Stimulated activated CD4-positive, alpha-beta T cell treated with anti-CD3 and anti-CD28 coated beads, Interleukin-4, amount 100 ng/mL, for 1 hour (primary cell): ENCODE measurements at places on chromosomes 3 and 15.
A peak's percentile ranks its signal among the peaks of the same experiment; 100 is the strongest.

- DNase-seq: no peak
Measured at GRCh38 chr3:150040097-150040496, 69.4 kb upstream of the PFN2 start.

- no peak for DNase-seq
Measured at GRCh38 chr3:13608969-13609725, 60.2 kb downstream of the FBLN2 start.

DNA sequence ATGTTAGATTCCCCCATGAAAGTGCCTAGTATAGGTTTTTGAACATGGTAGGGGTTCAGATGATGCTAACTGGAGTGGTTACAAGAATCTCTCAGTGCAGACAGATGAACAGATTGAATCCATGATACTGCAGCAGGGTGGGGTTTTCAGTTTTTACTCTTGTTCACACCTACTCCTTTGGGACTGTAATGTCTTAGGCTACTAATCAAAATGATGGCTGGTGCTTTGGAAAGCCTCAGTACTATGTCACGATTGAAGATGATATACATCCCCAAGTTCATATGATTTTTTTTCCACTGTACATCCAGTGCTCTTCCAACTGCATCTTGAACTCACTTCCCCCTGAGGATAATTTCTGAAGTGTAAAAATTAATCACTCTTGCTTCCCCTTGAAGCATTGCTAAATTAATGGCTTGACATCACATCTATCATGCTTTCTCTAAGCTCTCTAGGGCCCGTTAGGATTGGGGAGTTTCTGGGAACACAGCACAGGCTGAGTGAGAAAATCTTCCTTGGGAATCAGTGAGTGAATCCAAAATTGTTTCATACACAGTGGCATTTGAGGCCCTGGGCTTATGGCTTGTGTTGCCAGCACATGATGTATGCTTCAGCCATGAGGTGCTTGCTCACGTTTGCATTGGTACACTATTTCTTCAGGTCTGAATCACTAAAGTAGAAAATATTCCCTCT lies 115.0 kb upstream of the TPRG1 start:
- DNase-seq: no peak

DNA sequence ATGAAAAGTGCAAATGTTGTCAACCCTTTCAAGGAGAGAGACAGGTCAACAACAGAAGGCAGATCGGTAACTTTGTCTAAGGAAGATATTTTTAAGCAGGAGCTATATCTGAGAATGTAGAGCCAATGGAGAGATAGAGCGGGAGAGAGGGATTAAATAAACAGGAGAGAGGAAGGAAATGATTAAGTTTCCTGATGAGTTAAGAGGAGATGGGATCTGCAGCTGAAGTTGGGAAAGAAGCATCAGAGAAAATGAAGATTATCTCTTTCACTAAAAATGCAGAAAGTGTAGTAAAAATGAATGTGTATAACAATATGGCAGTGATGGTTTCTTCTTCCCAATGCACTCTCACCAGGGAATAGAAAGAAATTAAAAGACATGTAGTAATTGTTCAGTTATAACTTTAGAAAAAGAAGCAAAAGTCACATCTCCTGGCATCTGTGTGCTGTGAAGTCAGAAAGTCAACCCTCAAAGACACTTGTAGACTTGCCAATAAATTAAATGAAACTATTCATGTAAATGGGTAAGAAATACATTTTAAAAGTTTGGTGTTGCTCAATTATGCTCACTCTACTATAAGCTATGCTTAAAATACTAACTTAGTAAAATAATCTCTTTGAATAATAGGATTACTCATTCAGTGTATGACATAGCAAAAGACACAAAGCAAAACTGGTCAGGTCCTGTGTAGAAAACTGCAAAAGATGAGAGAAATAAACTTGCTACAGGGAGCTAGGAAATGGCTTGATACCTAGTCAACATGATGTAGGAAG lies 264.6 kb downstream of the ZIC4 start:
- no peak for DNase-seq

- no peak for DNase-seq
Measured at GRCh38 chr3:52650439-52650838, 35.3 kb downstream of the PBRM1 start.

- no peak for DNase-seq
Measured at GRCh38 chr3:126552688-126553283, 5.9 kb downstream of the C3orf22 start.

GRCh38 chr3:102595057-102595456 lies 160.2 kb downstream of the ZPLD1 start:
- DNase-seq: no peak

GRCh38 chr15:47862402-47862801 lies 145.1 kb downstream of the SEMA6D start:
- DNase-seq: no peak

- no peak for DNase-seq
Measured at GRCh38 chr3:10017636-10018292, 8.5 kb upstream of the FANCD2 start.

GRCh38 chr3:155549087-155549486 lies 195.8 kb downstream of the PLCH1 start:
- no peak for DNase-seq

GRCh38 chr15:48861813-48862431 lies 16.0 kb upstream of the EID1 start:
- DNase-seq: peak; percentile 2

DNA sequence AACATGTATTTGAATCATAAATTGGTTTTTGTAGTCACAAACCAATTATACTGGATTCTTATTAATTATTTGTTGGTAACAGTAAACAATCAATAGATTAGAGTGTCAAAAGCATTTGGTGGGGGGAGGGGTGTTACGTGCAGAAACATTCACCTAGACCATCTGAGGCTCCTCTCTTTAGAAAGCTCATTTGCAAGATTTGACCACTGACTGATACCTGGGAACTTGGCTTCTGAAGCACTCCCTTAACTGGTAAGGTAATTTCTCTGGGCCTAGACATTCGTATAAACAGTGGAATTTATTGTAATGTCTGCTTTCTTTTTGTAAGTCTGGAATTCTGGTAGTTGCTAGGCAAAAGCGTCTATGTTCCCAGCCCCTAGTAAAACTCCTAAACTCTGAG lies 243.8 kb upstream of the GBE1 start:
- DNase-seq: no peak

DNA sequence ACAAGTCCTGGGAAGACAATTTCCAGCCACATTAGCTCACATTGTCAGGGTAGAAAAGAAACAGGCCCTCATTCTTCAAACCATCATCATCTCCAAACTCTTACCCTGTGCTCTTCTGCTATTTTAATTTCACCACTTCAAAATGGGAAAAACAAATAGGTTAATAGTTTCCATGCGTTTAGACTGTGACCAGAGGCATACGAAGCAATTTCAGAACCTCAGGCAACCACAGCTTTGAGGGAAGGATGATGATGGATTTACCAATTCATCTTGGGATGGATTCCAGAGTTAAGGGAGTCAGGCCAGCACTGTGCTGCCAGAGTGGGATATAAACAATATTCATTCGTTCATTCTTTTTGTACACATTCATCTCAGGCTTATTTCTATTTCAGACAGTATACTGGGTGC lies 307.8 kb upstream of the TPRG1 start:
- DNase-seq: no peak

DNA sequence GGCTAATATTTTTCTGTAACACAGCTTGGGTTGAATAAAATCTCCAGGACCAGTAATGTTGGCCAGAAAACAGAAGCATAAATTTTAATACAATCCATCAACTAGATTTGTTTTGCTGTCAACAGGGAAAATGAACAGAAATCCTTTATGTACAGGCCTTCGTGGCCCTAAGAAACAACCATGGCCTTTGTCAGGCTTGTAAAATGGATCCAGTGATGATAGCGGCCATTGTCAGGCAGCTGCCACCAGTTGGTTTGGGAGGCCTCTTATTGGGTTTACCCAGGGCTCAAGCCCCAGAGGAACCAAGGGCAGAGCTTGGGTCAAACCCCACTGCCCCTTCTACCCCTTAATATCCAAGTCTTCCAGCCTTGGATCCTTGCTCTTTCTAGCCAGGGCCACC lies 5.6 kb upstream of the FYCO1 start:
- DNase-seq: no peak

GRCh38 chr15:48556159-48556897 lies 89.2 kb downstream of the FBN1 start:
- no peak for DNase-seq

- DNase-seq: no peak
Measured at GRCh38 chr15:40108061-40108854, 421 bp downstream of the BMF start.

DNA sequence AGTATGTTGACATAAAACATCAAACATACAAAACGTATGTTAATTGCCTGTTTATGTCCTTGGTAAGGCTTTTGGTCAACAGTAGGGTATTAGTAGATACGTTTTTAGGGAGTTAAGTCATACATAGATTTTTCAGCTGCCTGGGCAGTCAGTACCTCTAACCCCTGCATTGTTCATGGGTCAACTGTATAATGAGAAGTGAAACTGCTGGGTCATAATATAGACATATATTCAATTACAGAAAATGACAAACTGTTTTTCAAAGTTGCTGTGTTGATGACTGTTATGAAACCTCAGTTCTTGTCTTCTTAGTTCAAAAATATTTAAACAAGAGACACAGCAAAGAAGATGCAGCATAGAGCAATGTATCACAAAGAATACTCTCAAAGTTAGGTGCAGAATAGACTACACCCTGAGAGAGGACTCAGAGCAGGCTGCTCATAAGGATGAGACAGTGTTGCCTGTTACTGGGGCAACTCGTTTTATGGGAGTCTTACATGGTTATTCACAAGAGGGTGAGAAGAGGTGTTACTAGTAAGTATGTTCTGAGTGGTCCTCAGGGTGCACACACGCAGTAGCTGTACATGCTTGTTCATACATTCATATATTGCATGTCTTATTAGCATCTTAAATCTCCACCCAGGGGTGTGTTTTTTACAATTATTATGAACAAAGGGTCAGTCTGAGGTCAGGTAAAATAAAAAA lies 53.1 kb upstream of the ADAMTS17 start:
- DNase-seq: no peak

GRCh38 chr15:67708500-67708899 lies 116.8 kb upstream of the SKOR1 start:
- no peak for DNase-seq

GRCh38 chr3:184193991-184194539 lies 8.1 kb downstream of the ABCF3 start:
- DNase-seq: no peak

DNA sequence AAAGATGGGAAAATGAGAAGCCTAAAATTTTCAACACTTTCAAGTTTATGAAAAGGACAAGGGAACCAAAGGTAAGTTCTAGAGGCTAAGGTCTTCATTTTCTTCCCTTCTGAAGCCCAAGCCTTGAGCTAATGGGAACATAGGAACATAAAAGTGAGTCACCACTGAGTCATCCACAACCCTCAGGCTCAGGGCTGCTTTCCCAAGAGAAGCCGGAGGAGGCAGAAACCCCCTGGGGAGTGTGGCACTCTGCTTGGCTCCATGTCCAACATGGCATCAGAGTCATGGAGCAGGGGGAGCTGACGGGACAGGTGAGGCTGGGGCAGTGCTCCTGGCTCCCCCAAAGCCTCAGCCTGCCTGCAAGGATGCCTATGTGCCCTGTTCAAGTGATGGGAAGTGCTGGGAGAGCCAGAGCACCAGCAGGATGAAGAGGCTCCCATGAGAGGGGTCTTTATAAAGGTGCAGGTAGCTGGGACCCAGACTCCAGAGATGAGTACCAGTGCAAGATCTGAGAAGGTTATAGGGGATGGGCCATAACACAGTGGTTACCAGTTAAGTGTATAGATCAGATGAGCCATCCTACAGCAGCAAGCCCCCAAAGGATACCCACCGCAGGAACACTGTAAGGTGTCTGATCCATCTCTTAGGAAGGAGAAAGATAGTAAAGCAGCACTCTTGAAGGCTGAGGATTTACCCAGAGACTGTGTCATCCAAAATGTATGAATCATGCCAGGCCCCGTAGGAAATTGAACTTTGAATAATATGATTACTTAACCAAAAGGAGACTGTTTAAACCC lies 31.8 kb upstream of the RYR3 start:
- DNase-seq: no peak

DNA sequence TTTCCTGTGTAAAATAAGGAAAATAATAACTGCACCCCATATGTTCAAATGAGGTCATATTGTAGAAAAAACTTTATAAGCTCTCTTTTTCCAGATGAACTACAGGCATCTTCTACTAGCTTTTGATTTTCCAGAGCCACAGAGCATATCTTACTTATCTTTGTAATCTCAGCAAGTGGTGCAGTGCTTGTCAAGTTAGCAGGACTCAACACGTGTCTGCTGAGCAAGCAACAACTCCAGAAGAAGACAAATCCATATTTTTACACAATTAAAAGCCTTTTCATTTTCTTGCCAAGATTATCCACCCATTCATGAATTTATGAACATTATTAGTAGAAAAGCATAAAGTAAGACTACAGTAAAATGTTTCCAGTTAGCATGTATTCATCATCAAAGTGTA lies 14.4 kb upstream of the TSC22D2 start:
- no peak for DNase-seq

DNA sequence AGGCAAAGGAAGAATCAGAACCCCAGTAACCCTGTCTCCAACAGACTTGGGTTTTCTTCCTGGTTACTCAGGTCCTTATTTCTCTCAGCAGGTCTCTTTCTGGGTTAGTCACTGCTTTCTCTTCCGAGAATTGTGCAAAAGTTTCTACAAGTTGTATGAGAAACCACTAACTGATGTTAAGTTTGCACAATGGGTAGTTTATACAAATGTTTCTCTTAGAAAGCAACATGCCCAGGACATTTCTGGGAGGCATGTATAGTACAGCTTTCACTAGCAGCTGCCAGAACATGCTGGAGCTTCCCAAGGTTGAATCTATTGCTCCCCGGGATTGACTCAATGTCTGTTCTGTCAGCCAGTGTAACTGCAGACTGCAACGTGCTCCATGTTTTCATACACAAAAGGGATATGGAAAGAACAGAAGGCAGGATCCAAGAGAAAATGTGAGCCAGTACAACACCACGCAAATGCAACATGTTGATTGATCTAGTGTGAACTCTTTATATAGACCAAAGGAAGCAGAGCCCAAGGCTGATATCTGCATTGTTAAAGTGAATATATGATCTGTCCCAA lies 887.8 kb downstream of the MCTP2 start:
- no peak for DNase-seq

DNA sequence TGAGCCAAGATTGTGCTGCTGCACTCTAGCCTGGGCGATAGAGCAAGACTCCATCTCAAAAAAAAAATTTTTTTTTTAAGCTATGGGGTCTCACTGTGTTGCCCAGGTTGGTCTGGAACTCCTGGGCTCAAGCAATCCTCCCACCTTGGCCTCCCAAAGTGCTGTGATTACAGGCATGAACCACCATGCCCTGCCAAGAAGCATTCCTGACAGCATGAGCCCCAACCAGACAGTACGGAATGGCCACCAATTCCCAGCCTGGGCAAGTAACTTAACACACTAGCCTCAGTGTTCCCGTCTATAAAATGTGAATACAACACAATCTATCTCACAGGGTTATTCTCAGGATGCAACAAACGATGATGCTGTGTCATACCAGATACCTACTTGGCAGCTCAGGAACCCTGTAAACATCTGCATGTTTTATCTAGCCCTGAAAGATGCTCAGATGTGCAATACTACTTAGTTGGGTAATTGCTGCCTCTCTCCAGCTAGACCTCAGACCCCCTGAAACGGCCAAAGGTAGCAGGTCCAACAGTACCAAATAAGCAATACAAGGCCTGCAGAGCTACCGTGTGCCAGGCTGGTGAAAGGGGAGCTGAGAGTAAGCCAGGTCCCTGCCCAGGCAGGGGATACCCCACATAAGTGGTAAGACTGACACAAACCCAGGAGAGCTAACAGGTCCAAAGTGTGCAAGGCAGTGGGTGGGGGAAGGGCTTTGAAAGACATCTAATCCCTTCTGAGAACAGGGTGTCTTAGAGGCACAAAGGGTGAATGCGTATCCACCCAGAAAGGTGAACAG lies 1.9 kb downstream of the TKT start:
- no peak for DNase-seq

GRCh38 chr3:58143417-58144055 lies 67.2 kb downstream of the DNASE1L3 start:
- no peak for DNase-seq
